Pancreas (tissue), 10 donors: ENCODE measurements at places on chromosomes 5 and 9. TPM values are rescaled to one million over a fixed set of nuclear protein-coding genes. Genes with fewer than 3 reads are reported as not detected.
A peak's percentile ranks its signal among the peaks of the same experiment; 100 is the strongest.

DNA sequence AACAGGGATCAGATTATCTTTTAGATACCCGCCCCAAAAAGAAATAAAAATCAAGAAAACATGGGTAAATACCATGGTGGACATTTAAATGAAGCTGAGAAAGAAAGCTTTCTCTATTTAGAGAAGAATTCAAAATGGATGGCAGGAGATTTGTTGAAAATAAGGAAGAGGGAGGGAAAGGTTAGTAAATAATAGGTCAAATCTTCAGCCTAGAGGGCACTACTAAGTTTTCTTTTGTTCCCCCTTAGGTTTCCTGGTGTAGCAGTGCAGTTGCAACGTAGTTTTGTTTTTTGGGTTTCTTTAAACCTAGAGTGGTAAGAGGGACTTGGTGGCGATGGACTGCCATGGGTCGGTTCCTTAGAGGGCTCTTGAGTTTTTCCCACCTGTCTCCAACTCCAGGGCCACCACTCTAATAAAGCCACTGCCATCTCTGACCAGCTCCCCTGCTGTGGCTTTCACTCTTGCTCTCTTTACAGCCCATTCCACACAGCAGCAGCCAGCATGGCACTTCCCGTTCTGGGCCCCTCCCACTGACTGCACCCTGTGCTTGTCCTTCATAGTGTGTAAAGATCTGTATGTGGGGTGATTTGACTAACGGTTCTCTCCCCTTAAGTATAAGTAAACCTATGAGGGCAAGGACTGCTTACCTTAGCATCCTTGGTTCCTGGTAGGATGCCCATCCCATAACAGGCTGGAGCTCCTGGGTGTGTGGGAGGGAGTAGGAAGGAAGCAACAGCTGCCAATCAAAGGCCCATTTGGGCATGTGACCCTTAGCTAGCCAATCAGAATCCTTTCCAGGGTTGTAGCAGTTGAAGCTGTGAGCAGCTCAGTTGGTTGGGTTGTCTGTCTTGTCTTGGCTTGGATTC is 118.3 kb downstream of the SLC1A3 start:
- H3K27me3 ChIP-seq = no peaks in the 10 kb centered on the region
- H3K4me1 ChIP-seq = no peaks in the 10 kb centered on the region
- H3K27ac ChIP-seq = peak overlapping the region; percentile 38
- no peaks in the 10 kb centered on the region for H3K36me3 ChIP-seq
- H3K4me3 ChIP-seq = no peak overlapping the region
- no peak for DNase-seq

The NKD2 gene
- total RNA-seq = 4.7 TPM

The CORO2A gene
- total RNA-seq = 0.69 TPM

DNA sequence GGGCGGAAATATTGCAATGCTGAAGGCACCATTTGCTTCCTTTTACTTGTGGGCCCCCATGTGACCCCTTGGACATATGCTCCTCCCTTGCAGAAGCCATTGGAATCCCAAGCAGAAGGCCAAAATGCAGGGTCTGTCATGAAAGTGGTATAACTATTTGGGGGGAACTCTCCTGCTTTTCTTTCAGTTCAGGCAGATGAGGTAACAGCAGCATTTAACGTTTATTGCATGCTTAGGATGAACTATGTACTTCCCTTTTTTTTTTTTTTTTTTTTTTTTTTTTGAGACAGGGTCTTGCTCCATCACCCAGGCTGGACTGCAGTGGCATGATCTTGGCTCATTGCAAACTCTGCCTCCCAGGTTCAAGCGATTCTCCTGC is 7.8 kb downstream of the FOXI1 start:
- no peaks in the 10 kb centered on the region for H3K27me3 ChIP-seq
- H3K4me1 ChIP-seq = no peaks in the 10 kb centered on the region
- no peaks in the 10 kb centered on the region for H3K36me3 ChIP-seq
- H3K27ac ChIP-seq = no peak overlapping the region

GRCh38 chr5:168946363-168946762 is 354.6 kb downstream of the SLIT3 start:
- H3K4me1 ChIP-seq = no peaks in the 10 kb centered on the region
- H3K27ac ChIP-seq = no peak overlapping the region
- H3K4me3 ChIP-seq = no peak overlapping the region
- no peaks in the 10 kb centered on the region for H3K36me3 ChIP-seq

DNA sequence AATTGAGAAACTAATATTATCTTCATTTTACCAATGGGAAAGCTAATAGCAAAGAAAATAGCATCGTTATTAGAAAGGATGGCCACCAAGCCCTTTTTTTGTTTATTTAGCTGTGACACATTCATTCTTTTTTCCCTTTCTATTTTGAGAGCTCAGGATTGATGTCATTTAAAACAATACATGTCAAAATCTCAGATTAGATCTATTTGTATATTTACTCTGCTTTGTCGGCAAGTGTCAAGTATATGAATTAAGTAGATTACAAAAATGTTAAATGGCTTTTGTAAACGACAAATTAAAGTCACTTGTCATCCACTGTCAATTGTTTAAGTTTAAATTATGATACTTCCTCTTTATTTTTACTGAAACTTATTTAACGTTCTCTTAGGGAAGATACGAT is 118.9 kb downstream of the PAM start:
- no peak overlapping the region for H3K4me3 ChIP-seq
- no peak for DNase-seq
- H3K36me3 ChIP-seq = no peaks in the 10 kb centered on the region

GRCh38 chr5:170178814-170179213 is 54.0 kb upstream of the C5orf58 start:
- no peak overlapping the region for H3K4me3 ChIP-seq
- no peaks in the 10 kb centered on the region for H3K27me3 ChIP-seq
- H3K36me3 ChIP-seq = no peaks in the 10 kb centered on the region
- no peak for DNase-seq

The GRXCR2 gene
- not detected for total RNA-seq

- H3K4me1 ChIP-seq = no peaks in the 10 kb centered on the region
- no peaks in the 10 kb centered on the region for H3K36me3 ChIP-seq
- no peak overlapping the region for H3K27ac ChIP-seq
- no peak overlapping the region for H3K4me3 ChIP-seq
These were observed 9.9 kb upstream of the ANGPTL2 start for GRCh38 chr9:127132375-127132774.
